ENCODE measurements at places on chromosomes 11 and 22.

- DNase-seq: no peak
These were observed 180.6 kb upstream of the MTMR2 start for GRCh38 chr11:96104496-96104895.

DNA sequence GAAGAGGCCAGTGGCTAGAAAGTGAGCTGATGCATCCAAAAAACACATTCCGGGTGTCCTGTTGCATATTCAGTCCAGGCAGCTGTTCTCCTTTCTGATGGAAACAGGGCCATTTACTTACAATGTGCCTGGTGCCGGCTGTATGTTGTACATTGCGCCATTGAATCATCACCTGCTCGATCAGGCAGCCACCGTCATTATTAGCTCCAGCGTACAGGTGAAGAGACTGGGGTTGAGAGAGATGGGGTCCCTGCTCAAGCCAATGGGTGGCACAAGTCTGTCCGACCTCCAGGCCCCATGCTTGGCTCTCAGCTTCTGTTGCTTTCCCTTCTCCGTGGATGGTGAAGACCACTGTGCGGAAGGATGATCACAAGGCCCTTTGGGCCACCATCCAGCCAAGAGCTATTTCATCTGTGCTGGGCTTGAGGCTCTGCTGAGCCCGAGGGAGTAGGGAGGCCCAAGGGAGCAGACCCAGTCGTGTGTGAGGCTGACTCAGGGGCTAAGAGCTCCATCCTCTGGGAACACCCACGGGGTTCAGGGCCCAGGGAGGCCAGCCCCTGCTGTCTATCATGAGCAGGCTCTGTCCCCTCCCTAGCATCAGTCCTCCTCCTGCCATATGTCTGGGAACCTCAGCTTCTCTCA, 20.7 kb upstream of the EMID1 start:
- no peak for DNase-seq

GRCh38 chr11:119056421-119056999, 495 bp downstream of the HYOU1 start:
- DNase-seq: no peak

- no peak for DNase-seq
These were observed 82.3 kb upstream of the PHOX2A start for GRCh38 chr11:72326151-72326848.

- DNase-seq: no peak
These were observed 24.5 kb downstream of the FAM227A start for GRCh38 chr22:38631724-38632123.

DNA sequence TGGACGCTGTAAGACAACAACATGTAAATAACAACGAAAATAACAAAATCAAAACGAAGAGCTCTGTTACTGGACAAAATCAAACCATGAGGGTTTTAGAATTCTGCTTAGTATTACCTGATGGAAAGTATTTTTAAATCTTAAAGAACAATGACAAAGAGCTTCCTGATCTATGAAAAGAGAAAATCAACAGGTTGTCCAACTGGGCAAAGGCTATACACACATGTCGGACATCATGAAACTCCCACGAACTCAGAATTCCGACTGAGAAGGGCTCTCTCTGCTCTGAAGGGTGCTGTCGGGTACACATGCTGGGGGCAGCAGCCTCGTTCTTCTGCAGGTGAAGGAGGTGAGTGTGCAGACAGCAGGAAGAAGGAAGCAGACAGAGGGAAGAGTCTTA, 25.8 kb downstream of the CERK start:
- DNase-seq: no peak

GRCh38 chr11:11076879-11077278, 219.0 kb upstream of the ZBED5 start:
- DNase-seq: no peak
